ENCODE measurements at places on chromosomes 5 and 9.

- no peak for DNase-seq
Observed at GRCh38 chr9:33177639-33178038, 10.5 kb upstream of the B4GALT1 start.

GRCh38 chr9:135500071-135500524 lies 384 bp upstream of the MRPS2 start:
- no peak for DNase-seq

DNA sequence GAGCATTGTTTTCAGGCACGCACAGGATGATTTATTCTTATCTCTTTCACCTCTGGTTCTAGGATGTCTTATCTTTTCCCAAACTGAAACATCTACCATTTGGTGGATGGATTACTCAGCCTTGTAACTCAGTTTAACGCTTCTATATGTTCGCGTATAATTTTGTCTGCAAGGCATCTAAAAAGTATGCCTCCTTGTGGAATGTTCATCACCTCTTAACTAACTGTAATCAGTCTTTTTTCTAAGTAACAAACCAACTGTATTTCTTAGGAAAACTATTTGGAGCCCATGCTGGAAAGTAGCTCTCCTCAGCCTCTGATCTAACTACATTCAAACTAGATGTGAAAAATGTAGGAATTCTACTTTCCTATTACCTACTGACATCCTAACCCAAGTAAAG lies 11.5 kb upstream of the F2RL2 start:
- DNase-seq = no peak

- no peak for DNase-seq
Observed at GRCh38 chr9:104091116-104091515, 3.0 kb upstream of the SMC2 start.

DNA sequence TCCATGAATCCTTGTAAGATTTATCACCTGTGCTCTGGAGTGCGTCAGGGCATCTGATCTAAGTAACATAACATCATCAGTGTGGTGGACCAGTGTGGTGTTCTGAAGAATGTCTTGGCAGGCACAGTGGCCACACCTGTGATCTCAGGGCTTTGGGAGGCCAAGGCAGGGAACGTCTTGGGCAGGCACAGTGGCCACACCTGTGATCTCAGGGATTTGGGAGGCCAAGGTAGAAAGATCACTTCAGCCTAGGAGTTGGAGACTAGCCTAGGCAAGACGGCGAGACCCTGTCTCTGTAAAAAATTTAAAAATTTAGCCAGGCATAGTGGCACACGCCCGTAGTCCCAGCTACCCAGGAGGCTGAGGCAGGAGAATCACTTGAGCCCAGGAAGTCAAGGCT lies 185.5 kb downstream of the CACNA1B start:
- no peak for DNase-seq

DNA sequence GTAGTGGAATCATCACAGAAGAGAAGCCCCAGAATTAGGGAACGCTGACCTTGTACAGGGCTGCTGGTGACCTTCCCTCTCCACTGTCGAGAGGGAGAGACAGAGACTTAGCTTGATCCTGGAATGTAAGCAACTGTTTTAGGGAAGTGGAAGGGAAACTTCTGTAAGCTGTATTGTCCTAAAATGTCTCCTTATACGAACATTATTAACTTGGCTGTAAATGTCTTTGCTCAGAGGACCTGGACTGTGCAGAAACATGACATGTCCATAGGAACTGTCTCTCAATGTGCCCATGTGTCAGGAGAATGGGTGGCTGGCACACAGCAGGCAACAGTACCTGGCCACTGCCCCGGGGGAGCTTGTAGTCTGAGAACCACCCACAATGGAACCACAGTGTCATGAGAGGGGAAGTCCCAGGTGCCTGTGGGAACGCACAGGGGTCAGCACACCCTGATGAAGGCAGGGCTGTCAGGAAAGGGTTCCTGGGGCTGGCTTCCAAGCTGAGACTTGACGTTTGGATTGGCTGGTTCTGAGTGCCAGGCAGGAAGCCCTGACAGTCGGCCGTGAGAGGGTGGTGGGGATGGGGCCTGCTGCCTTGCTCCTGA lies 34.0 kb downstream of the DAP start:
- no peak for DNase-seq

DNA sequence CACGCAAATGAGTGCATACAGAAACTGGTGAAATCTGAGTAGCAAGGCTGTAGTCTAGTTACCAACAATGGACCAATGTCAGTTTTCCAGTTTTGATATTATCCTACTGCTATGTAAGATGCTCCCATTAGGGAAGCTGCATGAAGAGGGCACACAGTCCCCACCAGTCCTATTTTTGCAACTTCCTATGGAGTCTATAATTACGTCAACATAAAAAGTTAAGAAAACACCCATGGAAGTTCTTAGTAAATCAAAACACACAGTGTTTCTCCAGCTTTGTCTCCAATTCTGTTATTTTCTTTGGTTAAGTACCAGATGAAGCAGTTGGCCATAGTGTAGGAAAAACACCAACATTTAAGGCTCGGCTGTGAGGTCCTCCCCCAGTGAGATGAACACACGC lies 58.7 kb downstream of the FAT2 start:
- DNase-seq = no peak

GRCh38 chr9:8899511-8899910 lies 1099.9 kb upstream of the DMAC1 start:
- no peak for DNase-seq

DNA sequence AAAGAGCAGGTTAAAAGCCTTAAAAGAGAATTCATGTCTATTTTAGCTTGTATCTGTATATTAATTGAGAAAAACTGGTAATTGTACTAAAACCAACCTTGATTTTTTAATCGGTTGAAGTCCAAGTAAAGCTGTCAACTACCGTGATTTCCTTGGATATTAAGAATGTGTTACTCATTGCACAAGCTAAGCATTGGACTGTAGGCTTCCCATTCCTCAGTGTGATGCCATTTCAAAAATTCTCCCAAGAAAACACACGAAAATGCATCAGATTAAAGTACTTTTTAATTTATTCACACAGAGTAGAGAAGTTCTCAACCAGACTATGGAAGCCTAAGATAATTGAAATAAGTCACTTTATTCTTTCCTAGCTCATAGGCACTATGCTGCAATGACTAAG lies 761.4 kb upstream of the TYRP1 start:
- DNase-seq = no peak

Data from nucleus accumbens (tissue), 56 donors.